Liver (tissue), 10 donors: ENCODE measurements at places on chromosomes 12 and 14.

GRCh38 chr12:51187370-51187987 is 14.5 kb upstream of the TFCP2 start:
- no peak overlapping the region for H3K27ac ChIP-seq
- no peaks in the 10 kb centered on the region for H3K36me3 ChIP-seq
- H3K4me3 ChIP-seq, result no peak overlapping the region
- H3K27me3 ChIP-seq, result no peaks in the 10 kb centered on the region
- H3K4me1 ChIP-seq, result no peaks in the 10 kb centered on the region
- no peak for DNase-seq

GRCh38 chr12:55654511-55655214 is 18.0 kb downstream of the OR10P1 start:
- no peaks in the 10 kb centered on the region for H3K4me1 ChIP-seq
- no peak for DNase-seq
- H3K27ac ChIP-seq, result no peak overlapping the region
- no peaks in the 10 kb centered on the region for H3K36me3 ChIP-seq
- no peak overlapping the region for H3K4me3 ChIP-seq
- H3K27me3 ChIP-seq, result no peaks in the 10 kb centered on the region

GRCh38 chr12:103626498-103626897 is 39.4 kb downstream of the STAB2 start:
- H3K36me3 ChIP-seq, result no peaks in the 10 kb centered on the region
- H3K4me3 ChIP-seq, result no peak overlapping the region
- H3K27ac ChIP-seq, result no peak overlapping the region
- DNase-seq, result no peak
- no peaks in the 10 kb centered on the region for H3K27me3 ChIP-seq

GRCh38 chr12:114434341-114434740 is 28.4 kb upstream of the TBX5 start:
- no peak overlapping the region for H3K27ac ChIP-seq
- H3K36me3 ChIP-seq, result no peaks in the 10 kb centered on the region
- H3K4me1 ChIP-seq, result no peaks in the 10 kb centered on the region
- peaks cover 2% of the 10 kb centered on the region for H3K27me3 ChIP-seq
- no peak overlapping the region for H3K4me3 ChIP-seq

- no peaks in the 10 kb centered on the region for H3K4me1 ChIP-seq
- DNase-seq, result no peak
- no peaks in the 10 kb centered on the region for H3K27me3 ChIP-seq
- H3K27ac ChIP-seq, result no peak overlapping the region
Observed at GRCh38 chr12:29616664-29617406, 119.3 kb upstream of the OVCH1 start.

DNA sequence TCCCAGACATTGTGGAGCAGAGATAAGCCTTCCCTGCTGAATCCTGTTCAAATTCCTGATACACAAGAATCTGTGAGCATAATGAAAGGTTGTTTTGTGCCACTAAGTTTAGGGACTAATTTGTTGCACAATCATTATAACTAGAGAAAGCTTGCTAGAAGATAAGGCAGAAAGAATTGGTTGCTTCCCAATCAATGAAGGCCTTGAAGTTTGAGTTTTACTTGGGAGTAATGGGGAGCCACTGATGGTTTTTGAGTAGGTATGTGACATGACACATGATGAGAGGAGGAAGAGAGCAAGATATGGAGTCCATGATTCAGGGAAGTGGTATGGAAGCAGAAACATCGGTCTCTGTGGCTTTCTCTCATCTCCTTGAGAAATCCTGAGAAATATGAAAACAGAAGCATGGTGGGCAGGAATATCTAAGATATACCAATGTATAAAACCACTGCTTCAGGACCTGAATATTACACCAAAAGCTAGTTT is 13.3 kb upstream of the TCP11L2 start:
- no peaks in the 10 kb centered on the region for H3K4me1 ChIP-seq
- H3K27ac ChIP-seq, result no peak overlapping the region
- no peak for DNase-seq

- no peak overlapping the region for H3K27ac ChIP-seq
- no peaks in the 10 kb centered on the region for H3K4me1 ChIP-seq
- no peaks in the 10 kb centered on the region for H3K27me3 ChIP-seq
- H3K36me3 ChIP-seq, result no peaks in the 10 kb centered on the region
- DNase-seq, result no peak
- no peak overlapping the region for H3K4me3 ChIP-seq
Observed at GRCh38 chr12:3036901-3037600, 40.1 kb upstream of the TSPAN9 start.

- peaks cover 3% of the 10 kb centered on the region for H3K27me3 ChIP-seq
- DNase-seq, result no peak
- no peak overlapping the region for H3K27ac ChIP-seq
- H3K4me1 ChIP-seq, result no peaks in the 10 kb centered on the region
Observed at GRCh38 chr12:132390287-132391076, 61.1 kb upstream of the GALNT9 start.

- H3K4me1 ChIP-seq, result no peaks in the 10 kb centered on the region
- H3K36me3 ChIP-seq, result no peaks in the 10 kb centered on the region
- DNase-seq, result no peak
- H3K27me3 ChIP-seq, result no peaks in the 10 kb centered on the region
Observed at GRCh38 chr14:21626491-21627230, 8.1 kb downstream of the OR10G2 start.

DNA sequence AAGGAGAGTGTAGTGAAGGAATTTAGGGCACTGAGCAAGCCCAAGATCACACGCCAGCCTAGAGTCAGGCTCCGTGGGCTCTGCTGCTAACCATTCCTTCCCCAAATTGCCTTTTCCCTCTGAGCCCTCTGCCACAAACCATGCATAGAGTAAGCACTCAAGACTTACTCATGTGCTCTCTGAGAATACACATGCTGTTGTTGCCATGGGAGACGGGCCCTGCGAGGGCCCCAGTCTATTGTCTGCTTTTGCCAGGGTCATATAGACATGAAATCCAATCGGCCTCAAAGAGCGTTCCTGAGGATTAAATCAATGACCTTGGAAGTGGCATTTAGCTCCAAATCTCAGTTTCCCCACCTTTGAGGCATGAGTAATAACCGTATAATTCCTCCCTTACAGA is 48.7 kb upstream of the WSCD2 start:
- H3K27me3 ChIP-seq, result no peaks in the 10 kb centered on the region
- no peaks in the 10 kb centered on the region for H3K36me3 ChIP-seq
- no peak overlapping the region for H3K4me3 ChIP-seq
- no peak for DNase-seq

DNA sequence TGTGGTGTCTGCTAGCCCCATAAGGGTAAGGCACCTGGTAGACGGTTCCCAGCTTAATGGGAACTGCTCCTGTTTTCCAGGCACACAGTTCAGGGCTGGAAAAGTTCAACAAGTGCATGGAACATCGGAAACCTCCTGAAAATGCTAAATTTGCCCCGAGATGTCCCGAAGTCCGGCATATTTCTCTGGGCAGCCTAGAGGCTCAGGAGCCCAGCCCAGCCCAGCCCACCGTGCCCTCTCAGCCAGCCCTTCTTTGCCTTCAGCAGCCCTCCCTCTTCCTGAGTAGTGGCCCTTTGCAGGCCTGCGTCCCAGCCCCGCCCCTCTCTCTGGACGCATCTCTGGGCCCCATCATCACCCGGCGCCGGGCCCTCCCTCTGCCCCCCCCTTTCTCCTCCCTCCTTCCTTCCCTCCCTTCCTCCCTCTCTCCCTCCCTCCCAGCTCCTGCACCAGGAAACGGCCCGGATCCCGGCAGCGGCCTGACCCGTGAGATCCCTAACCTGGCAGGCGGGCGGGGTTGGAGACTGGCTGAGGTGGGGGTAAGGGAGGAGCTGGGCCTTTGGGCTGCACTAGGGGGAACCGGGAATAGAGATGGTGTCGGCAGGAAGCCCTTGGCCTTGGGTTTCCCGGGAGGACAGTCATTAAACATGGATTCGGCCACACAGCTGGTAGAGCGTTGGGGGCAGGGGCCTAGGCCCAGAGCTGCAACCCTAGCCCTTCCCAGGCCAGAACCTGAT is at the start of gene BCL2L2:
Gene BCL2L2, plus strand, starts transcription at position 422 of the 734 bp plus-strand sequence. CDS start 935 bp downstream, outside the sequence.
- DNase-seq, result peak; percentile 86
- H3K4me3 ChIP-seq, result peak within 1 kb of the TSS; percentile 93
- H3K27ac ChIP-seq, result peak within 1 kb of the TSS; percentile 93
- no peaks in the 10 kb centered on the region for H3K27me3 ChIP-seq
- H3K36me3 ChIP-seq, result peaks cover 7% of the 10 kb centered on the region

- H3K36me3 ChIP-seq, result peaks cover 17% of the 10 kb centered on the region
- DNase-seq, result no peak
- no peak overlapping the region for H3K27ac ChIP-seq
- H3K4me3 ChIP-seq, result no peak overlapping the region
Observed at GRCh38 chr14:50756300-50756699, 74.7 kb downstream of the NIN start.

- no peak for DNase-seq
- H3K4me1 ChIP-seq, result peaks cover 20% of the 10 kb centered on the region
- H3K27ac ChIP-seq, result peak overlapping the region; percentile 77
- no peaks in the 10 kb centered on the region for H3K36me3 ChIP-seq
Observed at GRCh38 chr12:58764100-58764953, 156.0 kb downstream of the LRIG3 start.

- H3K36me3 ChIP-seq, result no peaks in the 10 kb centered on the region
- H3K27me3 ChIP-seq, result no peaks in the 10 kb centered on the region
- H3K4me3 ChIP-seq, result no peak overlapping the region
Observed at GRCh38 chr12:132356691-132357622, 27.6 kb upstream of the GALNT9 start.
